Cerebellum (tissue), 4 donors: ENCODE measurements at places on chromosomes 5 and 9. TPM values are rescaled to one million over a fixed set of nuclear protein-coding genes. Genes with fewer than 3 reads are reported as not detected.

The PCDHGB5 gene
- total RNA-seq, result 30.8 TPM

The CDX1 gene
- not detected for total RNA-seq

The CFAP157 gene
- 0.27 TPM for total RNA-seq

The MARCHF3 gene
- total RNA-seq, result 20.2 TPM

- DNase-seq, result no peak
Observed at GRCh38 chr5:79109527-79110492, 1.8 kb upstream of the BHMT start.
